ENCODE measurements at places on chromosomes 11 and 22.

DNA sequence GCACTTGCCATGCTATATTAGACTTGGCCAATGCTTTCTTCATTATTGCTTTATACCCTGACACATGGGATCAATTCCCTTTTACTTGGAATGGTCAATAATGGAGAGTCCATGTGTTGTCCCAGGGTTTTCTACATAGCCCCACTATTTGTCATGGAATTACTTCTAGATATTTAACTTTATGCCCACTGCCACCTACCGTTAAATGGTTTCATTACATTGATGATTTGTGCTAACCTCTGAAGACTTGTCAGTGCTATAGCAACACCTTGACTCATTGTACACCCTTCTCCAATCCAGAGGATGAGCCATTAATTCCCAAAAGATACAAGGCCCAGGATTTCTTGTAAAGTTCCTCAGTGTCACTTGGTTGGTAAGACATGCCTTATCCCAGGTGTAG is 31.4 kb upstream of the SLC22A25 start:
- DNase-seq: no peak

- no peak for DNase-seq
These were observed 9.7 kb downstream of the MTNR1B start for GRCh38 chr11:92979176-92979575.

DNA sequence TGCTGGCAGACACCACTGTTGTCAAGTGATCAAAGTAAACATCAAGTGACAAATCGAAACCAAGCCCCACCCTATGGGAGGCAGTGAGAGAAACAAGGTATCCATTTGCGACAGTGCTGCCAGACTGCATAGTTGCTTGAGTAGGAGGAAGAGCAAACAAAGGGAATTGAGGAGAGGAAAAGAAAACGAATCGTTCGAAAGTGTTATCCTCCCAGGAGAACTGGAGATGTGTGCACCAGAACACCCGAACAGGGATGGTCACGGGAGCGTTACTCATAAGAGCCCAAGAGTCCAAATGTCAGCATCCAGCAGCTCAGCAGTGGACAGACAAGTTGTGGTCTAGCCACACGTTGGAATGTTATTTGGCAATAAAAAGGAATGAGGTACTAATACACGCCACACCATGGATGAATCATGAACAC is 58.4 kb upstream of the NUP50 start:
- no peak for DNase-seq

DNA sequence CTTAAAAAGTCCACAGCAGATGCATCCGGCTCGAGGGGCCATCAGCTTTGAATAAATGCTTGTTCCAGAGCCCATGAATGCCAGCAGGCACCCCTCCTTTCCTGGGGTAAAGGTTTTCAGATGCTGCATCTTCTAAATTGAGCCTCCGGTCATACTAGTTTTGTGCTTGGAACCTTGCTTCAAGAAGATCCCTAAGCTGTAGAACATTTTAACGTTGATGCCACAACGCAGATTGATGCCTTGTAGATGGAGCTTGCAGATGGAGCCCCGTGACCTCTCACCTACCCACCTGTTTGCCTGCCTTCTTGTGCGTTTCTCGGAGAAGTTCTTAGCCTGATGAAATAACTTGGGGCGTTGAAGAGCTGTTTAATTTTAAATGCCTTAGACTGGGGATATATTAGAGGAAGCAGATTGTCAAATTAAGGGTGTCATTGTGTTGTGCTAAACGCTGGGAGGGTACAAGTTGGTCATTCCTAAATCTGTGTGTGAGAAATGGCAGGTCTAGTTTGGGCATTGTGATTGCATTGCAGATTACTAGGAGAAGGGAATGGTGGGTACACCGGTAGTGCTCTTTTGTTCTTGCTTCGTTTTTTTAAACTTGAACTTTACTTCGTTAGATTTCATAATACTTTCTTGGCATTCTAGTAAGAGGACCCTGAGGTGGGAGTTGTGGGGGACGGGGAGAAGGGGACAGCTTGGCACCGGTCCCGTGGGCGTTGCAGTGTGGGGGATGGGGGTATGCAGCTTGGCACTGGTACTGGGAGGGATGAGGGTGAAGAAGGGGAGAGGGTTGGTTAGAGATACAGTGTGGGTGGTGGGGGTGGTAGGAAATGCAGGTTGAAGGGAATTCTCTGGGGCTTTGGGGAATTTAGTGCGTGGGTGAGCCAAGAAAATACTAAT is 1.9 kb downstream of the NEAT1 start:
- DNase-seq: no peak

GRCh38 chr11:11899401-11899800 is 57.6 kb downstream of the USP47 start:
- no peak for DNase-seq

GRCh38 chr11:17894929-17895658 is 117.8 kb downstream of the SERGEF start:
- no peak for DNase-seq

DNA sequence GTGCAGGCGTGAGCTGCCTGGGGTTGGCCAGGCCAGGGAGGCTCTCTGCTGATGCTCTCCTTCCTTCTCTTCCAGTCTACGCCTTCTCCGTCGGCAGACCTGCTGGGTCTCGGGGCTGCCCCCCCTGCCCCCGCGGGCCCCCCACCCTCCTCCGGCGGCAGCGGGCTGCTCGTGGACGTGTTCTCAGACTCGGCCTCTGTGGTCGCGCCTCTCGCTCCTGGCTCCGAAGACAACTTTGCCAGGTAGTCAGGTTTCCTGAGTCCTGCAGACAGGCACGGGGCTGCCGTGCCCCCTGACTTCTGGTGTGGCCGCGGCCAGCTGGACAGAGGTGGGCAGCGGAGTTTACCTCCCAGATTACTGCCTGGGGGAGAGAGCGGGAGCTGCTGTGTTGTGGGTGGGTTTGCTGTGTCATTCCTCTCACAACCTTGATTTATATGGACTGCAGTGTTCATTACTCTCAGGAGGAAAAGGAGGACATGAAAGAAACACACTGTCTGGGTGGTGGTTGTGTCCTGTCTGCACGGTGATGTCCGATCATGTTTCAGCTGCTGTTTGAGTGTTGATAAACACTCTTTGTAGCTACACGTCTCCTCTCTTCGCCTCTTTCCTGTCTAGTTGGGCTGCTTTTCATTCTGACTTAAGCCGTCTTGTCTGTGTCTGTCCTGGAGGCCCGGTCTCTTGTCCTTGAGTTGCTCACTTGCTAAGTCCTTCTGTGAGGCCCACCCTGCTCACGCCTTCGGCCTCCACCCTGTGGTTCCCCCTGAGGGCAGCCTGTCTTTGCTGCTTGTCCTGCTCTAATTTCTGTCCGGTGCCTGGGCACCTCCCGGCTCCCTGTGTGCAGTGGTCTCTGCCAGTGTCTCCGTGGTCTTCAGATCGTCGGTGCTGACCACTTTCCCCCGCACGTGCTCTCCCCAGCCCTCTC is 35.9 kb downstream of the MUC6 start:
- DNase-seq: no peak

DNA sequence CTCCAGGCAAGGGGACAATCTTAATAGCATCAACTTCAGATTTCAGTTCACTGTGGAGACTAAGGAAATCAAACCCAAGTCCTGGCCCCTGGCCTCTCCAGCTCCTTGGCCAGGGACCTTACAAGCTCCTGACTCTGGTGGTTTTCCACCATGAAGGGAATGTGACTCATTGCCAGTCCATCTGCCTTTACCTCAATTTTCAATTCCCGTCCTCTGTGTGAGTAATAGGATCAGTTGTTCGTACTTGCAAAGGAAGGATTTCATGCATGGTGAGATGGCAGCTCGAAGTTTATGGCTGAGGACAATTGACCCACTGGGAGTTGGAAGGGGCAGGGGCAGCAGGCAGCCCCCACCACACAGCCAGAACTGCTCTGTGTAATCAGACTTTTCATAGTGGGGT is 42.5 kb downstream of the INSC start:
- DNase-seq: no peak

- peak; percentile 62 for DNase-seq
These were observed 3.9 kb upstream of the BCL9L start for GRCh38 chr11:118929501-118930093.

- no peak for DNase-seq
These were observed 188.6 kb upstream of the MTMR2 start for GRCh38 chr11:96112192-96113128.

DNA sequence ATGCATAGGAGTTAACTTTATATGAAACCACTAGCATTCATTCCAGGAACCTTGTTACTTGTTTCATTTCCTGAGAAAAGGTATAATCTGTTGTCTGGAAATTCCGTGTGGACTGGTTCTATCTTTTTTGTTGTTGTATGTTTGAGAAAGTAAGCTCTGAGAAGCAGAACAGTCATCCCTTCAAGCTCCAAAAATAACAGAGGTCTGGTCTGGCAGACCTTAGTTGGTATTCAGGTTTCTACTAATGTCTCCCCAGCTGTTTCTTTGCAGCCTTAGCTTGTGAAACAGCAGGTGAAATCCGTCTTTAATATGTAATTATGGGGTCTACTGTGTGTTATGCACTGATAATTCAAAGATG is 2.4 kb downstream of the RNF121 start:
- DNase-seq: no peak

- no peak for DNase-seq
These were observed 16.3 kb downstream of the DGKZ start for GRCh38 chr11:46363455-46364005.

DNA sequence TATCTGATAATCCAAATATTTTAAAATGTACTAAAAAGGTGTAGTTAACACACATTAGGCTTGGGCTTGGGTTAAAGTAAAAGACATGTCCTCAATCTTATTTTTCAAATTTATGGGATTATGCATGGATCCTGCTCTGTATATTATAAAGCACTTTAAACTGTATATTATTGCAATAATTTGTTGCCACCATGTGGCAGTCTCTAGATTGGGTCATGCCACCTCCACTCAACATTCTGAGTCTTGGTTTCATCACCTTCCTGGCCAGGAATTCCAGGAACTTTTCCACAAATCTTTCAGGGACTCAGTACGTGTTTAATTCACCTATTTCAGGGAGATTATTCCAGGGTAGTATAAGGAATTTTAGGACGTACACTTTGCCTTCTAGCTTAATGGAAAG is 695.5 kb downstream of the FAM181B start:
- DNase-seq: no peak

GRCh38 chr11:111476366-111476765 is 35.8 kb downstream of the BTG4 start:
- no peak for DNase-seq

- no peak for DNase-seq
These were observed 81.8 kb downstream of the MTMR3 start for GRCh38 chr22:29964776-29965175.

DNA sequence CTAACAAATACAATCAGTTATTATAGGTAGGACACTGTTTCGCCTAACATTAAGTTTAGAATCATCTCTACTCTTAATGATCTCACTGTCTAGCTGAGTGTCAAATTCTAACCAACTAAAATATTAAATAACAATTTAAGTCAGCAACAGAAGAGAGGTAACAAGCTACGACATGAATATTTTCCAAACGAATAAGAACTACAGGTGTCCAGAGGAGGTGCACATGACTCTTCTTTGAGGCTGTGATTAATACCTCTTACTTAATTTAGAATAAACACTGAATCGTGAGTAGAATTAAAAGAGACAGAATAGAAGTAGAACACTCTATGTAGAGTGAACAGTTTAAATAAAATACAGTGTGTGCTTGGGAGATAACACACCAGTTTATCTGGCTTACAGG is 619.0 kb upstream of the ARHGAP42 start:
- DNase-seq: no peak

- DNase-seq: no peak
These were observed 131.4 kb upstream of the C11orf58 start for GRCh38 chr11:16606784-16607674.

- DNase-seq: no peak
These were observed 12.0 kb upstream of the PAX6 start for GRCh38 chr11:31822927-31823643.

DNA sequence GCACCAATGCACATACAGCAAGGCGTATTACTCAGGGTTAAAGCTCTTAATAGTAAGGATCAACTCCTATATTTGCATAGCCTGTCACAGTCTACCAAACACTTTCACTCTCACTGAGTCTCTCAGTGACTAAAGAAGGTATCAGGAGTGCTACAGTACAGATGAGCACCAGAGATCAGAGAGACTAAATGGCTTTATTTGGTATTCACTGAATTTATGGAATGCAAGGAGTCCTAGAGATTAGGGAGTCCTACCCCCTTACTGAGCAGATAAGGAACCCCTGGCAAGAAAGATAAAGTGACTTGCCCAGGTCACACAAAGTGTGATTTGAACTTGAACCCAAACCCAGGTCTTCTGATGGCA is 396.4 kb upstream of the CCDC90B start:
- no peak for DNase-seq

DNA sequence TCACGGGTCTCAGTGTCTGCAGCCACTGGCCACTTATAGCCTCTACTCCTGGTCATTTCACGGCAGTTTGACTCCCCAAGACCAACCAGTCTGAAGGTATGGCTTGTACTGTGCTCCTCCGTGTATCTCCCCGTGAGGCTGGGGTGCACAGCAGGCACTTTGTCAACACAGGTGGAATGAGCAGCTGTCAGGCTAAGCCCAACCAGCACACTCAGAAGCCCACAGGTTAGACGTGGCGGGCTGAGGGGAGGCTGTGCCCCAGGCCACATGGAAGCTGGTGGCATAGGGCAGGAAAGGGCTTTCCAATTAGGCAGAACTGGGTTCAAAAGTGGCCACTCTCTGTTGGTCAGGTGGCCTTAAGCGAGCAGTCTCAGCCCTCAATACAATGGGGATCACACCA is 7.0 kb downstream of the TP53I11 start:
- no peak for DNase-seq

GRCh38 chr22:33081686-33082590 is 23.8 kb upstream of the SYN3 start:
- DNase-seq: no peak

DNA sequence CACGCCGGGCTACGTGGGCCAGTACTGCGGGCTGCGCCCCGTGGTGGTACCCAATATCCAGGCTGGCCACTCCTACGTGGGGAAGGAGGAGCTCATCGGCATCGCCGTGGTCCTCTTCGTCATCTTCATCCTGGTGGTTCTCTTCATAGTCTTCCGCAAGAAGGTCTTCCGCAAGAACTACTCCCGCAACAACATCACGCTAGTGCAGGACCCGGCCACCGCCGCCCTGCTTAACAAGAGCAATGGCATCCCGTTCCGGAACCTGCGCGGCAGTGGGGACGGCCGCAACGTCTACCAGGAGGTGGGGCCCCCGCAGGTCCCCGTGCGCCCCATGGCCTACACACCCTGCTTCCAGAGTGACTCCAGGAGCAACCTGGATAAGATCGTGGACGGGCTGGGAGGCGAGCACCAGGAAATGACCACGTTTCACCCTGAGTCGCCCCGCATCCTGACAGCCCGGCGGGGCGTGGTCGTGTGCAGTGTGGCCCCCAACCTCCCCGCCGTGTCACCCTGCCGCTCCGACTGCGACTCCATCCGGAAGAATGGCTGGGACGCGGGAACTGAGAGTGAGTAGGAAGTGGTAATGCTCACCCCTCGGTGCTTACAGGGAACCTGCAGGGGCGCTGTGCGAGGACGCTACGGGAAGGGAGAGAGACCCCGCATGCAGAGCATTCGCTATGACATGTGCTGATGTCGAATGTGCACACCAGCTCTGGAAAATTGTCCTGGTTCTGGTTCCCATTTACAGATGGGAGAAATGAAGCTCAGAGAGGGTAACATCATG is 86.4 kb upstream of the MTNR1B start:
- DNase-seq: no peak

GRCh38 chr11:30436801-30437200 is 113.9 kb downstream of the ARL14EP start:
- DNase-seq: no peak

- DNase-seq: no peak
These were observed at the start of gene RIC3 for GRCh38 chr11:8168485-8169257. RIC3 (minus strand) TSS chr11:8169025; CDS start chr11:8168989, 36 bp downstream.

- no peak for DNase-seq
These were observed 53.0 kb downstream of the DDI1 start for GRCh38 chr11:104089481-104089880.
